Left colon (tissue), 2 donors: ENCODE measurements at places on chromosomes 4 and X.

DNA sequence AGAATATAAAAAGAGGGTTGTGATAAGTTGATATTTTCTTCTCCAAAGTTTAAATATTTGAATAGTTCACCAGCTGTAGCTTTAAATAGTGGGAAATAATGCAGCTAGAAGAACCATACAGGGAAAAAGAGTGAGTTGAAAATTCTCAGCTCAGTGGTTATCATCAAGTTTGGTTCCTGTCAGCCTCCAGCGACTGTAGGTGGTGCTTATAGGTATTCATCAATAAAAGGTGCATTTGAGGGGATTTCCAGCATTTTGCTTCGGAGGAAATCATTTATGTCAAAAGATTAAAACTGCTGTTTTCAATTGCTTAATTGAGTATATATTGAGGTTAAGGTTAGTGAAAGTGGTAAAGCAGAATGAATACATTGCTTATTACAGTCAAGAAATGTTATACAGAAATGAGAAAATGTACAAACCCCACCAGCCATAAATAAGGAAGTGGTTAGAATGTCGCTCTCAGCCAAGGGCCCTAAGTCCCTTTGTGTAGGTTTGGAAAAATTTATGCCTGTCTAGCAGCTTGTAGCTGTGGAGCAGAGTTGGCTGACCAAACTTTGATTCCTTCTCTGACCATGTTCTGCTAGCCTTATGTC is 532.9 kb upstream of the FTHL17 start:
- DNase-seq = no peak

- no peak for DNase-seq
Observed at GRCh38 chr4:107876099-107876498, 51.4 kb downstream of the SGMS2 start.

- no peak for DNase-seq
Observed at GRCh38 chrX:54208531-54208930, 25.5 kb upstream of the FAM120C start.

DNA sequence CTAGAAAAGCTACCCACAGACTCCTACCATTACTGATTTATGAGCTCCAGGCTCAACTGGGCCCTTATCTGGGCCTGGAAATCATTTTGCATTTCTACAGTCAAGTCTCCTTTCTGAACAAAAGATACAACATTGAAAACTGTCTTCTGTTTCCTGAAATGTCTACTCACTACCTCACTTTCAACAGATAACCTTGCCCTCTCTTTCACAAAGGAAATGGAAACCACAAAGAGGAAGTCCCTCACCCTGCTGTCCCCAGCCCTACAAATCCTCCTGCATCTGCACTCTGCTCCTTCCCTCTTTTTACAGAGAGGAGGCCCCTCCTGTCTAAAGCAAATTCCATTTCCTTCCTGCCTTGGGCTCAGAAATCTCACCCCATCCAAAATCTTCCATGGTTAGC is 24.8 kb upstream of the CYBB start:
- peak; percentile 25 for DNase-seq

DNA sequence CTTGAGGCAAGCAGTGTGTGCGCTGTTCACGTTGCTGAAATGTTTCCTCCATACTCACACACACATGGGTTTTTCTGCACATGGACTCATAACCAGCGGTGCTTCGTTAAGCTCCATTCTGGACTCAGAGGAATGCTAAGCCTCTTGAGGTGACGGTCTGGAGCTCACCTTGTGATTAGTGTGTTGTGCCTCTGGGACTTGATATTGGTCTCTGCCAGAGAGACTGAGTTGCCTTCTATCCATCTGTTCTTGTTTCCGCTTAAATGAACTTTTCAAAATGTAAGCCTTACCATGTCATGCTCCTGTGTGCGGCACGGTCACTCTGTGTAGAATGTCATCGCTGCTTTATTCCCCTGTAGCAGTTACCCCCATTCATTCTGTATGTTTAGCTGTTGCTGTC is 42.5 kb downstream of the ADD1 start:
- no peak for DNase-seq

DNA sequence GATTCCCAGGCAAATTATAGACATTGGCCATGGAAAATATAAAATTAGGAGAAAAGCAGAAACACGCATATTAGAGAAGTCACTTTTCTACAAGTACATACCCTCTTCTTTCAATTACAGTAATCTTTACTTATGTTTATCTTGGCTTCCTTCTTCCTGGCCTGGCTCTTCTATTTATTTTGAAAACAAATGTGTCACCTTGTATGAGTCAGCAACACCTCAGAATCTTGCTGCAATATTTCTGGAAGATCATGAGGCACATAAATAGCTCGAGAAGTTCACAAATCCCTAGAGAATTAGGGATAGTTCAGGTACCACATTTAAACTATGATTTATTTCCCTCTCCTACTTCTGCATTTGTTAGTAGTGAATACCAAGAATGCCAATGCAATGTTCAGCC is 124.6 kb downstream of the ANOS1 start:
- DNase-seq = no peak

GRCh38 chr4:73822812-73823504 is 13.5 kb upstream of the CXCL6 start:
- no peak for DNase-seq

- DNase-seq = no peak
Observed at GRCh38 chr4:75655562-75655961, 17.6 kb downstream of the G3BP2 start.

DNA sequence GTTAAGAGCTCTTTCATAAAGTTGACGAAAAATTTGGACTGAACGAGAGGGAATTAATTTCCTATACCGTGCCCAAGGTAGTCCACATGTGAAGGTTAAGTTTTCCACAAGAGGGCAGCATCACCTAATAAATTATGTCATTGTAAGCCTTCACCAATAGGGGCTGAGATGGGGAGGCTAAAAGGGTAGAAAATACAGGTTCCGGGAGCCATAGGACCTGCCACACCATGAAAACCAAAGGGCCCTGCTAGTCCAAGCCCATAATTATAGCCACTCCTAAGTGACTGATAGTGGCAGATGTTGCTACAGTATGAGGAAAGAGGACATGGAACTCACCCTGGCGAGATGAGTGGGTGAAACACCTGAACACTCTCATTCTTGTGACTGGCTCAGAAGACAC is 122.2 kb downstream of the SHROOM4 start:
- no peak for DNase-seq

DNA sequence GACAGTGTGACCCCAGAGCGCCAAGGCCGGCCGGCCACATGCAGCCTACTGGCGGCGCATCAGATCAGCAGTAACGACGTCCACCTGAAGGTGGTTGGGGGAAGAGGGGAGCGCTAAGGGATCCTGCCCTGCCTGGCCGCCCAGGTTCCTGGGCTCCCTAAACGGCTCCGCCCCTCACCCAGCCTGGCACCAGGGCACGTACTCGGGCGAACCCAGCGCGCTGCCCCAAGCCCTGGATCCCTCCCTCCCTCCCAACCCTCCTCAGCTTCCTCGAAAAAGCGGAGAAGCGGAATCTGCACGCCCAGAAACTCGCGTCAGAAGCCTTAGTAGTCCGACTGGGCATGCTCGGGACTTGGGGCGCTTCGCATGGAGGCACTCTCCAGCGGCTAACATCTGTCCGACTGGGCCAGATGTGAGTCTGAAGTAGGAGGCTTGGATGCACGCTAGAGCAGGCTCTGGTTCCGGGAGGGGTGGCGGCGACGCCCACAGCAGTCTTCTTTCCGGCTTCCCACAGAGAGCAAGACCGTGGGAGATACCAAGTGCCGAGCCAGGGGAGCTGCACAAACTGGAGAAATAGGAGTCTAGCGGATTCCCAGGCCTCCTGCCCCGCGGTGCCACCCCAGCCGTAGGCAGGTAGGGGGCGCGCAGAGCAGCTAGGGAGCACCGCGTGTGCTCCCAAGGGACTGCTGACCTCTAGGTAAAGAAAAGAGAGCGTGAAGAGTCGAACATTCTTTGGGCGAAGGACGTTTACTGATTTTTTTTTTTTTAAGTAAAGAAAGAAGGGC is 114.3 kb upstream of the TEX13C start:
- peak; percentile 7 for DNase-seq

- no peak for DNase-seq
Observed at GRCh38 chr4:26713563-26714151, 129.8 kb downstream of the TBC1D19 start.

DNA sequence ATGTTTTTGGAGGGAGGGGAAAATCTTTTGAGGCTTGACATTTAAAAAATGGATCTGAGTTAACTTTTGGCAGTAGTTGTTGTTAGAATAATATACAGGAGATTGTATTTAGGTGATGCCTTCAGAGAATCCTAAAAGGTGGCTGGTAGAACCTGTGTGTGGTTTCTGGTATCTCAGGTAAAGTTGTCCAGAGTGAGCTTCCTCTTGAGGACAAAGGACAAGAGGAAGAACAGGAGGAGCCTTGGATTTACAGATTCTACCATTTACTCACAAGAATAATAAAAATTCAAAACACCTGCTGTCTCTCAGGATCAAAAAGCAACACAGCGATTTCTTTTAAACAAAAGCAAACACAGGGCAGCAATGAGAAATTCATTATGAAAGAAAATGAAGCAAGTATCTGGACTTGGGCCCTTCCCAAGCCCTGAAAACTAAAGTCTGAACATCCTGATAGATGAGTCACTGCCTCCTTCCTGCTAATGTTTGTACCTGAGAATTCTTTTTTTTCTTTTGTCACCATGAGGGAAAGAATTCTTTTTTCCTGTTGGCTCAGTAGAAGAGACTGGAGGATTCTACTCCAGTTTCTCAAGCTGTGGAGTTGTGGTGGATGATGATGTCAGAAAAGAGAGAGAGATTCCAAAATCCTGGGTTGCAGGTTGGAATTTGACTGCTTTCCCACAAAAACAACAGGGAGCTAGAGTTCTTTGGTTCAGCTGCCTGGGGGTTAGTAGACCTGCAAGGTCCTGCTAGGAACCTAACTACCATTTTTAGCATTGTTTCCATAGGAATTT is 31.5 kb upstream of the RAPGEF2 start:
- no peak for DNase-seq

- DNase-seq = no peak
Observed at GRCh38 chr4:121519236-121519838, 138.5 kb upstream of the QRFPR start.

- no peak for DNase-seq
Observed at GRCh38 chrX:118534716-118535493, 39.3 kb downstream of the DOCK11 start.
